ENCODE measurements at places on chromosomes 1 and 21. TPM values are rescaled to one million over a fixed set of nuclear protein-coding genes. Genes with fewer than 3 reads are reported as not detected.

The CDCA8 gene
- 31.5 TPM for total RNA-seq

The FCER1G gene
- total RNA-seq = not detected

The ANKRD45 gene
- total RNA-seq = not detected

The SLC6A17 gene
- total RNA-seq = 2.0 TPM

The CLCA1 gene
- total RNA-seq = not detected

The RIMS3 gene
- total RNA-seq = 0.10 TPM

The ADIPOR1 gene
- total RNA-seq = 77.1 TPM

The ZNF670 gene
- total RNA-seq = 3.1 TPM

The CCDC17 gene
- 0.10 TPM for total RNA-seq

The FDPS gene
- 469 TPM for total RNA-seq

The RIPPLY3 gene
- 0.05 TPM for total RNA-seq

The ARMH1 gene
- not detected for total RNA-seq

The EPHB2 gene
- total RNA-seq = 29.1 TPM

The SERTAD4 gene
- 2.4 TPM for total RNA-seq

The LIN28A gene
- not detected for total RNA-seq

The NES gene
- 360 TPM for total RNA-seq

The TMPRSS15 gene
- not detected for total RNA-seq

The TNFRSF9 gene
- total RNA-seq = 0.89 TPM

The CAPN9 gene
- not detected for total RNA-seq

The KIAA1614 gene
- 2.5 TPM for total RNA-seq

The SLC35F3 gene
- total RNA-seq = not detected

The SLC25A34 gene
- total RNA-seq = 0.05 TPM

The HSD3B2 gene
- total RNA-seq = not detected

The VHLL gene
- total RNA-seq = not detected

The NPPA gene
- not detected for total RNA-seq

The BRDT gene
- not detected for total RNA-seq

The MPZ gene
- 2.1 TPM for total RNA-seq

The EEIG2 gene
- 1.2 TPM for total RNA-seq

The TMEM35B gene
- total RNA-seq = 37.3 TPM

The REN gene
- total RNA-seq = 0.40 TPM

The SPATA21 gene
- total RNA-seq = not detected

The NTMT2 gene
- total RNA-seq = not detected

The PRAMEF14 gene
- total RNA-seq = not detected

The CFHR1 gene
- not detected for total RNA-seq

The MAPKAPK2 gene
- 41.6 TPM for total RNA-seq

The THEM5 gene
- total RNA-seq = not detected

The KLF17 gene
- not detected for total RNA-seq

The RPE65 gene
- not detected for total RNA-seq

The ZNF593OS gene
- not detected for total RNA-seq

The LRRC71 gene
- total RNA-seq = 0.34 TPM

Measured in mammary microvascular endothelial cell (primary cell).